Panc1 (cell line): ENCODE measurements at places on chromosomes 6 and 20. TPM values are rescaled to one million over a fixed set of nuclear protein-coding genes. Genes with fewer than 3 reads are reported as not detected.

PTCRA gene
- not detected for total RNA-seq

ADGRF5 gene
- total RNA-seq, result 0.18 TPM

APOBEC2 gene
- not detected for total RNA-seq

BPIFB2 gene
- not detected for total RNA-seq

SRPK1 gene
- 68.3 TPM for total RNA-seq

ENPP1 gene
- 6.8 TPM for total RNA-seq
